ENCODE measurements at places on chromosomes 7 and 10.
A peak's percentile ranks its signal among the peaks of the same experiment; 100 is the strongest.

DNA sequence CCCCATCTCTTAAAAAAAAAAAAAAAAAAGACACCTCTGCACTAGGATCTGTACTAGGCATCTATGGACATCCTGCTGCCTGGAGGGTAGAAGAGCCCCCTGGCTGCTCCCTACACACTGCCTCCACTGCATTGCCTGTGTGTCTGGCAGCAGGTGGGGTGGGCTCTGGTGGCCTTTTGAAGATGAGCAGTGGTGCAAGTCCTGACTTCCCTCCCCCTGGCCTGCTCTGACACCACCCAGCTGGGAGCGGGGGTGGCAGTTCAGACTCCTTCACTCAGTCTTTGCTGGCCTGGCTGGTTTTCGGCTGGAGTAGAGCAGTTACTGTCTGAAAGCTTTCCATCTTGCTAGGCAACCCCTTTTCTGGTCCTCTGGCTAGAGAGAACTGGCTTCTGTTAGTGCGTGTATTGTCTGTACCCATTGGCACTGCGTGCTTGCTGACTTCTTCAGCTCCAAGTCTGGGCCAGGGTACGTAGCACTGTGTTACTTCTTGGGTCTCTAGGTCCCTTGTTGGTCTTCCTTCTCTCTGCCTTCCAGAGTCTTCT is 17.6 kb downstream of the C10orf62 start:
- DNase-seq, result no peak

DNA sequence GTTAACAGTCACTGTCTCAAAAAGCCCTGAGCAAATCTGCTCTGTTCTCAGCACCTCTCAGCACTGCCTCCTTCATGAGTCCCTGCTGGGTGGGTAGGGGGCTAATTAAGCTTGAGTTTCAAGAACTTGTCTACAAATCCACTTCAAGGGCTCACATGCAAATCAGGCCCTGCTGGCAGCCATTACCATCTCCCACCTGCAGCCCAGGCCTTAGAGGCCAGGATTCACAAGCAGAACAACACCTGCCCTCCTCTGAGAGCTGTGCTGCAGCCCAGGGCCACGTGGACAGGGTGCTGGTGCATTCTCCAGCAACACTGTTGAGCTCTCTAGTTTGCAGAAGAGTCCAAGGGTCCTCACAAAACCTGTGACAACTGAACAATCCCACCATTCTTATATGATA is 119.2 kb downstream of the DPP6 start:
- no peak for DNase-seq

- DNase-seq, result no peak
Measured at GRCh38 chr10:17578603-17579002, 38.6 kb downstream of the HACD1 start.

DNA sequence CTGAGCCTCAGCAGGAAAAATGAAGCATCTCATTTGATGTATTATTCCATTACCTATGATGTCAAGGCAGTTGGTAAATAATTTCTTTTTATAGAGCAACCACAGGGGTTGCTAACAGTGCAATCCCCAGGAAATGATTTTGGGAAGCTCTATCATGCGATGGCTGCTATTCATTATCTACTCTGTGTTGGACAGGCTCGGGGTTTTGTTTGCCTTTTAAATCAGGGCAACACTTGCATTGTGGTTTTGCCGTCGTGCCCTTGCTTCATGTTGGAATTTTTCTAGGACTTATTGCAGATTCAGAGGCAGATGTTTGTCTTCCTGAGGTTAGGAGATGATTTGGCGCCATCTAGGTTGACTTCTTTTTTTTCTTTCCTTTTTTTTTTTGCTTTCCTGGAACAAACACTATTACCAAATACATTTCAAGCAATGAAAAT is 128.4 kb downstream of the BICC1 start:
- peak; percentile 90 for DNase-seq

- peak; percentile 29 for DNase-seq
Measured at GRCh38 chr10:7121154-7121797, 289.6 kb downstream of the SFMBT2 start.

DNA sequence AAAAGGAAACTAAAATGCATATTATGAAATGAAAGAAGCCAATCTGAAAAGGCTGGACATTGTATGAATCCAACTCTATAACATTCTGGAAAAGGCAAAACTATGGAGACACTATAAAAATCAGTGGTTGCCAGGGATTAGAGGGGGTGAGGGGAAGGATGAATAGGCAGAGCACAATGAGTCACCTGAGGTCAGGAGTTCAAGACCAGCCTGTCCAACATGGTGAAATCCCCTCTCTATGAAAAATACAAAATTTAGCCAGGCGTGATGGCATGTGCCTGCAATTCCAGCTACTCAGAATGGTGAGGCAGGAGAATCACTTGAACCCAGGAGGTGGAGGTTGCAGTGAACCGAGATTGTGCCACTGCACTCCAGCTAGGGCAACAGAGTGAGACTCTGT is 324.8 kb upstream of the PHYHIPL start:
- DNase-seq, result peak; percentile 37

DNA sequence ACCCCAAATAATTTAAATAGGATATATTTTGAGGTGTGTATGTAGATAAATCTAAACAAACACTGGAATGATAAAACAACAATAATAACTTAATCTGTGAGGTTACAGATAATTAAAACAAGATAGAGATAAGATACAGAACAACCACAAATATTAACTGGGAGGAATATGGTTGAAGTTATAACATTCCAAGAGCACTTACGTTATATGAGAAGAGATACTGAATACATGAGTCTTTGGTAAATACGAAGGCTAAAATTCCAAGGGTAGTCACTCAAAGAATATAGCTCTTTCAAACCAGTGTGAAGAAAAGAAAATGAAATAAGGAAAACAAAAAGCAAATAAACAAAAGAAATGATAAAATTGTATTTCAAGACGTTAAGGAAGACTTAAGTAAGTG is 76.0 kb upstream of the MYO3A start:
- no peak for DNase-seq

DNA sequence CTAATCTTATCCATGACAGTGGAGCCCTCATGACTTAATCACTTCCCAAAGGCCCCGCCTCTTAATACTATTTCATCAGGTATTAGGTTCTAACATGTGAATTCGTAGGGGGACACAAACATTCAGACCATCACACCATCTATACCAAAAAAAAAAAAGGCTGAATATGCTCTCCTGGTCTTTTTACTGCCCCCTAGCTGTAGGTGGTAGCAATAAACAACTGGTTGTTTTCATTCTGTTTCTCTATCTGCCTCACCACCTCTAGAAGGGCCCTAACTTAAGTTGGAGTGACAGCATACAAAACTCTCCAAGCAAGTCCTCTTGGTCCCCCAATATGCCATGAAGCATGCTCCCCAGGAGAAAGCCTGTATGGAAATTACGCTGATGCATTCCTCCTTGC is 94.1 kb downstream of the GRM8 start:
- DNase-seq, result peak; percentile 47

DNA sequence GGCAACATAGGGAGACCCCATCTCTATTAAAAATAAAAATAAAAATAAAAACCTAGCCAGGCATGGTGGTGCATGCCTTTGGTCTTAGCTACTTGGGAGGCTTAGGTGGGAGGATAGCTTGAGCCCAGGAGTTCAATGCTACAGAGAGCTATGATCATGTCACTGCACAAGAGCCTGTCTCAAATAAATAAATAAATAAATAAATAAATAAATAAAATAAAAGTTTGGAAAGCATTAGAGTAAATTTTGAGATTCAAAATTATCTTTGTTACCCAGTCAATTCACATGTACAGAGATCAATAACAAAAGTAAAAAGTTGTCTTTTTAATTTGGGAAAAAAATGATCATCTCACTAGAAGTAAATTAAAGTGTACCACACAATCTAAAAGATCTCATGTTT is 255.8 kb upstream of the MYO3A start:
- no peak for DNase-seq

- no peak for DNase-seq
Measured at GRCh38 chr10:132136097-132136521, 50.6 kb upstream of the DPYSL4 start.

- DNase-seq, result no peak
Measured at GRCh38 chr10:125156739-125157480, 3.5 kb downstream of the CTBP2 start.

DNA sequence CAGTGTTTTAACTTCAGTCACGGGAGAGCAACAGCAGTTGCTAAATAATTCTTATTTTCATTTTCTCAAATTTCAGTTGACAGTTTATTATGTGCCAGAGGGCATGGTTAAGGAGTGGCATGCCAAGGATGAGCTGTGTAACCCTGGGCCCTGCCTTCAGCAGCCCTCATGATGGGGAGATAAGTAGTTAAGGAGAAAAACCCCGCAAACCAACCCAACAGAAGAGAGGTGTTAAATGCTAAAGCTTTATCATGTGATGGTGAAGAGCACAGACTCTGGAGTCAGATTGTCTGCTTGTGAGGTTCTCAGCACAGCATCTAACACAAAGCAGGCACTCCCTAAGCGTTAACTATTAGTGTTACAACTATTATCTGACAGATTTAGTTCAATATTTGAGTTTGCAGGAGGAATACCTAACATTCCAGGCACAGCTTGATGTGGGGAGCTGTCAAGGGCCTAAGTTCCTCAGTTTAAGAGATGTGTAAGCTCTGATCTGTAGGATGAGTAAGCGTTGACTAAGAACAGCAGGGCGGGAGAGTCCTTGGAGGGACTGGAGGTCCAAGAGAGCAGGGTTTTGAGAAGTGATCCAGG is 29.6 kb downstream of the STAM start:
- peak; percentile 86 for DNase-seq

DNA sequence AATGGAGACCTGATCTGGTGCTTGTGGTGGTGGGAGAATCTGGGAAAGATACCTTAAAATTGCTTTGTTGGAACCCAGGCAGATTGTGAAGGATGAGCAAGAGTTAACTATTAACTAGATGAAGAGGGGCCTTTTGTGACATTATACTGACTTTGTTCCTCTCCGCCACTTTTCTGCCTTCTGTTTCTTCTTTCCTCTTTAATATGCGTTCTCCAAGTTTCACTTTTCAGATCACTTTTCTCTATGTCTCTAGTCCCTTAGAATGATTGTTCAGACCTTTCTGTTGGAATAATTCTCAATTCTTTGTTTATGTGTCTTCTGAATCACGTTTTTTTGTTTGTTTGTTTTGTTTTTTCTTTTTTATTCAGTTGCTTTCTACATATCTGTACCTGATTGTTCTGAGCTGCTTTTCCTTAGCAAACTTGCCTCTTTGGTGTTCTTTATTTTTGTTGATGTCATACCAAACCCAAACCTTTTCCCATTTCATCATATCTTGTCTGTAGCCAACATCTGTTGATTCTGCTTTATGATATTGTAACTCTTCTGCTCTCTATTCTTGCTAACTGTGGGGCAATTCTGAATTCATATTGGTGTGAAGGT is 2.8 kb downstream of the BMPR1A start:
- no peak for DNase-seq

GRCh38 chr7:24476227-24476626 is 97.0 kb upstream of the PALS2 start:
- no peak for DNase-seq

- DNase-seq, result no peak
Measured at GRCh38 chr7:36055207-36055606, 97.8 kb upstream of the EEPD1 start.
